Activated CD4-positive, CD25-positive, alpha-beta regulatory T cell treated with anti-CD3 and anti-CD28 coated beads, Interleukin-2, amount 50 U/mL, for 72 hours (primary cell): ENCODE measurements at places on chromosomes 3 and 15.

- DNase-seq, result no peak
These were observed 32.8 kb downstream of the LINGO1 start for GRCh38 chr15:77599899-77600298.

GRCh38 chr3:68483041-68483440 is 449.3 kb downstream of the TAFA4 start:
- no peak for DNase-seq

- DNase-seq, result no peak
These were observed 621.7 kb downstream of the ZPLD1 start for GRCh38 chr3:103056542-103056941.

GRCh38 chr3:189862385-189862998 is 231.3 kb downstream of the TP63 start:
- no peak for DNase-seq

DNA sequence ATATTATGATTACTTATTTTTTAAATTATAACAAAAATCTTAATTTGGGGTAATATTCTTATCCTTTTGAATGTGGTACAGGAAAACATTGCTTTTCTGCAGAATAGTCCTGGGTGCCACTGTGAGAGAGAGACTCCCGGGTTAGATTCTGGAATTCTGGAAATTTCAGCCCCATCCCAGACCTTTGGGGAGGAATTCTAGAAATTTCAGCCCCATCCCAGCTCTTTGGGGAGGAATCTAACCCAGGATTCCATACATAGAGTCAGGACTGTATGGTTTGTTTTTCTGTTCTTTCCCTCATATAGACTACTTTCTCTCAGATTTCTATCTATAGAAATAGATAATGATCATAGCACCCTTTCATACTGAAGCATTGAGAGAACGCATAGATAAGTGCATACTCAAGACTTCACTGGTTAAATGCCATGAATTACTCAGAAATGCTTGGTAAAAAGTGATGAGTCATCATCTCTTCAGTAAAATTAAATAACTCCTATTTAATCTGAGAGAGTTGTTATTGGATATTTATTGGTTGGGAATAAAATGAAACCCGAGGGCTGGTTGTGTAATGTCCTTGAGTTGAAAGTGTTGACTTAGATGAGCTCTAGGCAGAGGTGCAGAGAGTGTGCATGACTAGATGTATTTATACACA is 8.3 kb downstream of the EIF2AK4 start:
- no peak for DNase-seq

DNA sequence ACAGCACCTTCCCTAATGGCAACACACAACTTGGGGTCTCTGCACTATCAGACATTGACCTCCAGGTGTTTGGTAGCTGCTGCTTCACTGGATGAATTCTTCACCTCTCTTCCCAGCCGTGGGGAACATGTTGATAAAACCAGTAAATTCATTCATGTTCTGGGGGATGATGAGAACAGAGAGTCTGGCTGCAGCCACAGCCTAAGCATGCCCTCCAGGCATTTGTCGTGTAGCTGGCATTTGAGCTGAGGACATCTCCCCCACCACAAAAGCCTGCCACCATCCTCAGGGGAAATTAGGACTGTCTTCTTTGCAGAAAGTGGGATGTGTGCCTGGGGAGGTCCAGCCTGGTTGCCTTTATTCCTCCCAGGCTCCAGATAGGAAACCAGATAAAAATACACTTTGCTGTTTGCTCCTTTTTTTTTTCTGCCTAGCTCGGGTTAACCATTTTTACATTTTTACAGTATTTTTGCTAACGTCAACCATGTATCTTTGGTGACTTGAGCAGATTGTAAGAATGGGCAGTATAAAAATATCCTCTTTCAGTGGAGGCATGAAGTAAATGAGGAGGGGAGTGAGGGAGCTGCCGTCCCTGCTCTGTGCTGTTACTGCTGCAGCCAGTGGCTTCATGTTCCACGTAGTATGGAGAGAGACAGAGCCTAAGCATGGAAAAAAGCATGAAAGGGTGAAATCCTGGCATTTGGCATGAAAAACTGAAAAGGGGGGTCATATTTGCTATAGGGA is 444.0 kb downstream of the EPHB1 start:
- DNase-seq, result no peak

- DNase-seq, result no peak
These were observed 250.5 kb downstream of the SHQ1 start for GRCh38 chr3:72597756-72598195.

- DNase-seq, result no peak
These were observed 269.4 kb upstream of the ZPLD1 start for GRCh38 chr3:102165367-102165766.

GRCh38 chr3:11791339-11792200 is 55.1 kb downstream of the TAMM41 start:
- no peak for DNase-seq

GRCh38 chr3:110811050-110811449 is 260.6 kb upstream of the NECTIN3 start:
- no peak for DNase-seq

DNA sequence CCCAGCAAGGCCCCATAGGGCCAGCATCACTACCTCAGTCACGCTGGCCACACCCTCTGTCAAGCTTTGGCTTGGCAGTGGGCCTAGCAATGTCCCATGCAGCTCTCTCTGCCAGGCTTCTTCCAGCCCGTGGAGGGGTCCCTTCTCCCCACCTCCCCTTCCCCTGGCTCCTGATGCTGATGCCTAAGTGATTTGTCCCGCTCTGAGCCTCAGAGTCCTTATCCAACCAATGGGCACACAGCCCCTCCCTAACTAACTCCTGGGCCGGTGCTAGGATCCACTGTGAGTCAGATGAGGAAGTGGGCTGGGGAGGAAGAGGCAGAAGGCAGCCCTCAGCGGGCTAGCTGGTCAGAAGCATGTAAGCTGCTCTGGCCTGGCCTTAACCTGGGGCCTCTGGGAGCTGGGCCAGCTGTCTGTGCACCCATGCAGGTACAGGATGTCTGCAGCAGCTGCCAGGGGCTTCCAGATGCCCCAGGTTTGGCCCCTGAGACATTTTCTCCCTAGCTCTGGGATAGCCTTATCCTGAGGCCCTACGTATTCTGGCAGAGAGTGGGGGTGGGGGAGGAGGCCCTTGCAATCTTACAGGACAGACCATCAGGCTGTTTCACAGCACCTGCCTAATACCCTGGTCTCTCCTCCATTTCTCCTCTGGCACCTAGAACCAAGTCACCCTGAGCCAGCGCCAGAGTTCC is 740 bp upstream of the ZBTB47 start:
- no peak for DNase-seq

GRCh38 chr3:192637803-192638202 is 89.5 kb downstream of the FGF12 start:
- DNase-seq, result no peak

DNA sequence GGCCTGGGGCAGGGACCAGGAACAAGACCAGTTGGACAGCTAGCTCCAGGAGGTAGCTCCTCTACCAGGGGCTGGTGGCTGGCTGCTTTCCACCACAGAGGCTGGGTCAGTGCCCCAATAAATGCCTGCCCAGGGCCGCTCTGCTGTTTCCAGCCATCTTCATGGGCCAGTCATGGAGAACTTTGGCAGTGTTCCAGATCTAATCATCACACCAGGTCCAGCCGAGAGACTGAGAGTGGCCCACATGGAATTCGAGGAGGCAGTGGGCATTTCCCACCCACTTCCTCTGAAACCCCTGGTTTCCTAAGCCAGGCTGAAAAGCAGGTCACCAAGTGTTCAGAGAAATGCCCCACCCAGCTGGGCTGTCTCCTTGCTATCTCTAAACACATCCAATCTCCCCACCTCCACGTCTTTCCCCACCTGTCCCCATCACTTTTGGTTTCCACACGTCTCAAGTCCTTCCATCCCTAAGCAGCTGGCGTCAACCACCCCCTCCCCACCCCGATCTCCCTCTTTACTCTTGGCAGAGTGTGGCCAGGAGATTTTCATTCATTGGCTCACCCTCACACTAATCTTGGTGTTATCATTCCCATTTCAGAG is 190.0 kb upstream of the LINGO1 start:
- DNase-seq, result no peak

DNA sequence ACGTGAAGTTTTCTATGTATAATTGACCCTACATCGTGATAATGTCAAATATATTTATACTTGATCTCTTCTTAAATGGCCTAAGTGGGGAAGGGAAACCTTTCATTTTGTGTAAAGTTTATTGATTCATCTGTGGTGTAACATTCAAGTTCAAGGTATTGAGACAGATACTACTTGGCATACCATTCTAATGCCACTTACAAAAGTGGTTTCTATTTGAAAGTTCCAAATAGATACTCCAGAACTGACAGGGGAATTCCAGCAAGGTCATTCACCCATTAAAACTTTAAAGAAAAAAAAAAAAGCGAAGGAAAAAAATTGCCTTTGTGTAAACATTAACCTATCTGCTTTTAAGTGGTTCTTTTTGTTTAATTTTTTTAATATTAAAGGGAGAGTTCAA is 45.3 kb upstream of the MAP3K13 start:
- DNase-seq, result no peak

DNA sequence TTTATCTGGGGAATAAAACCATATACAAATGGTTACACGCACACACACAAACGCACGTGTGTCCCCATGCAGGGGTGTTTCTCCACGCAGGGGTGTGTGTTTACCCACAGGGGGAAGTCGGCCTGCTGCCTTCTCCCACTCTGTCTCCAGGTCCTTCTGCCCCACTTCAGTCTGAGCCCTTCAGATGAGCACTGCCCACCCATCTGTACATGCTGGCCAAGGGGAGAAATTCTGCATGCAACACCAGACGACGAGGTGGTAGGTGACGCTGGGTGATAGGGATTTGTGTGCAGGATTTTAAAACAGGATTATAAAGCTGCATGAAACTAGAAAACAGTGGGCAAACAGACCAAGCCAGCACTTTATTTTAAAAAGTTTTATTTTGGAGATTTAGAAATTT is 122.5 kb downstream of the TJP1 start:
- no peak for DNase-seq

GRCh38 chr3:139537361-139537760 is 2.2 kb downstream of the RBP1 start:
- DNase-seq, result no peak

DNA sequence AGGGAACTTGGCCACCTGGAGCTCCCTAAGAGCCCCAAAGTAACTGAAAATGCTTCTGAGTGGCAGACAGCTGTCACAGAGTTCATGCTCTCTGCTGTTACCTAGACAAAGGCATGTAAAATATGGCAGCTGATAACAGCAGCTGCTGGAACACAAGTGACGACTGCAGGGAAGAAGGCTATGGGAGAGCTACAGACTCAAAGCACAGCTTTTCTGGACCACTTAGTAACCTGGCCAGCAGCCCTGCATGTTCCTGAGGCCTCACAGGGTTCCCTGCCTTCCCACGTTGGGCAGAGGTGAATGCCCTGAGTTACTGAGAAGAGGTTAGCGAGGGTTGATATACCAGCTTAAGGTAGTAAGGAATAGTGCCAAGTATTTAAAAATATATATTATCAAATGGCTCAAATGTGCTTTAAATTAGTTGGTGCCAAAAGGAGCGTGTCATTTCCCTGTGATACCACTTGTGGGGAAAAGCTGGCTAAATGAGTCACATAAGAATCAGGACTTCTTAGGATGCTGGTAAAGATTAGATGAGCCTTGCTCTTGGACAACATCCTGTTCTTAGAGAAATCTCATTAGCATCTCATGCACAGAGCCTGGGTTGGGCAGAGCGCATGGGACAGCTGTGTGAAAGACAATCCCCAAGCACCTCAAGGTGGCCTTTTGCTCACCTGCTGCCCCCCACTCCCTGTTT is 76.4 kb upstream of the SCN5A start:
- no peak for DNase-seq

DNA sequence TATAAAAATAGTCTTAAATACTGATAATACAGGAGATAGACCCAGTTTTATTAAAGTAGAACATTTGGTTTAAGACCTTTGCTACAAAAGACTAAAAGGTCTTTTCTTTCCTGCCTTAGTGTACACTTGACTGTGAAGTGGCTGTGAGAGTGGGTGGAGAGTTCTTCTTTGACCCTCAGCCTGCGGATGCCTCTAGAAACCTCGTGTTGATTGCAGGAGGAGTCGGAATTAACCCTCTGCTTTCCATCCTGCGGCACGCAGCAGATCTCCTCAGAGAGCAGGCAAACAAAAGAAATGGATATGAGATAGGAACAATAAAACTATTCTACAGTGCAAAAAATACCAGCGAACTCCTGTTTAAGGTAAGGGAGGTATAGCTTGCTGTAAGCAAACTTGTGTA is 36.5 kb downstream of the OXNAD1 start:
- no peak for DNase-seq

DNA sequence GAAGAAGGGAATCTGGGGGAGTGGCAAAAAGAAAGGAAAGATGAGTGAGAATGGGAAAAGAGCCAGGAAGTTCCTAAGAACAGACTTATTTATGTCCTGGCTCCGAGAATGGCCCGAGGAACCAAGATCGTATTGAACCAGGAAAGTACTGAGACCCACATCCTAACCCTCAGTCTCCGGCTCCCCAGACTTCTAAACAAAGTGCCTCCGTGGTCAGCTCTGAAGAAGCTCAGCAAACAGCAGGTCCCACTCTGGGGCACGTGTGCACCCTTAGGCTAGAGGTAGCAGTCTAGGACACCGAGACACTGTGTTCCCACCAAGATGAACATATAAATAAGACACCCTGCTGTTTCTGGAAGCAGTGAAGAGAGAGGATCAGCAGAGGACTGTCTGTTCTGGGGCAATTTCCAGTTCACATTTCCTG is 307.4 kb downstream of the NTRK3 start:
- no peak for DNase-seq

DNA sequence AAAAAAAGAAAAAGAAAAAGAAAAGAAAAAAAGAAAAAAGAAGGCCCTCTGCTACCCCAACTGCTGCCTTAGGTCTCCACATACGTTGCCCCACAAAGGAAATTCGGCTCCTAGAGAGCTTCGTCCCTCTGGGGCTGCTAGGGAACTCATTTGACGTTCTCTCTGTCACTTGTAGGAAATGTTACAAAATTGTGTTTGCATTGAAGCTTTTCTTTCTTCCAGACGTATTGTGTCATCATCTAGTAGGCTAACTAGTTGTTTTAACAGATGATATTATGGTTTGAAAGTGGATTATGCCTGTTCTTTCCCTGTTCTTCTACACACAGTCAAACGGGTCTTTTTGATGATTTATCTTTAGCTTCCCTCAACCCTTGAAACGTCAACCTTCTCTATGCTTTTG is 125.3 kb downstream of the BDH1 start:
- no peak for DNase-seq

- DNase-seq, result no peak
These were observed 120.1 kb downstream of the VGLL4 start for GRCh38 chr3:11523572-11524101.

DNA sequence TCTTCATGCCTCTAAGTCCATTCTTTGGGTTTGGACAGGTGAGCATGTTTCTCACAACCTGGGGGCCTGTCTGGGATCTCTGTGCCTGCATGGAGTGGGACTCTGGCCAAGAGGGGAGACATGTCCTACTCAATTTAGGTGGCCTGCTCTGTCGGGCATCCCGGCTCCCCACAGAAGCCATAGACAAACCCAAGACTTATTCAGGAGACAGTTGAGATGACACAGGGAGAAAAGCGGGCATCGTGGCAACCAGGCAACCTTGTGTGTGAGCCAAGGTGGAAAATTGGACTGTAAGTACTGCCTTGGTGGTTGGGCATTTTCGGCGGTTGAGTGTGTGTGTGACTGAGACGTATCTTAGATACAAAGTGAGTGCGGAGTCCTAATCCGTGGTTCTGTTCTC is 40.5 kb downstream of the PPCDC start:
- DNase-seq, result no peak
